ENCODE measurements at places on chromosomes 6 and 20.

GRCh38 chr6:16243055-16243454 is 4.7 kb downstream of the GMPR start:
- peak; percentile 22 for DNase-seq

DNA sequence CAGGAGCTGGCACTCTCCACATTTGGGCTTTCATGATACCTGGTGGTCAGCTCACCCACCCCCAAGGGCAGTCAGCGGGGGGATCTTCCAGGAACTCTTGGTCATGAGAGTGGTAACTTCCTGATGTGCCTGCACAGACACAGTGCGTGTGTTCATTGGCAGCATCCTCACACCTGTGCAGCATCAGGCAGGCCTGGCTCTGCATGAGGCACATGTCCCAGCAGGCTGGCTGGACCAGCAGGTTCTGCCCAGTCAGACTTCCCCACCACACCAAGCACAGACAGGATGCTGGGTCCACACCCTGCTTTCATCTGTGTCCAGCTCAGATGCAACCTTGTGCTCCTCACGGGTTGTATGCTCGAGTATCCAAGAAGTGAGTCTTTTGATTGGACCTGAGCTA is 15.7 kb upstream of the UNC93A start:
- no peak for DNase-seq

- DNase-seq, result no peak
Measured at GRCh38 chr6:127483399-127484055, 24.3 kb upstream of the KIAA0408 start.

GRCh38 chr6:127635091-127635490 is 58.1 kb downstream of the C6orf58 start:
- no peak for DNase-seq

- no peak for DNase-seq
Measured at GRCh38 chr6:110425816-110426215, 10.4 kb upstream of the DDO start.

DNA sequence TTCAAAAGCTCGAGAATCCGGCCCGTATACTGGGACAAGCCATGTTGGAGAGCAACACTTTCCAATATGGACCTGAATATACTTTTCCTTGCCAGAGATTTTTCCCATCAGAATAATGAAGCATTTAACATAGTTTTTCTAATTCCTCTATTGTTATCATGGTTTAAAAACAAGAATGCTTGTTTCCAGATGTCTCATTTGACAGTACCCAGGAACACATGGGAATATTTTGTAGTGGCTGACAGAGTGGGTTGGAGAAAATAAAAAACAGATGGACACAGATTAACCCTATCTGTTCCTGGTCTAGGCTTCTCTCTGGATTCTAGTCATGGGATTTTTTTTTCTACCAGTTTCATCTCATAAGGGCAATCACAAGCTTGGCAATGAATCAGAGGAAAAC is 164.8 kb upstream of the CEP162 start:
- DNase-seq, result no peak

GRCh38 chr20:37501940-37502339 is 19.1 kb upstream of the NNAT start:
- DNase-seq, result no peak

DNA sequence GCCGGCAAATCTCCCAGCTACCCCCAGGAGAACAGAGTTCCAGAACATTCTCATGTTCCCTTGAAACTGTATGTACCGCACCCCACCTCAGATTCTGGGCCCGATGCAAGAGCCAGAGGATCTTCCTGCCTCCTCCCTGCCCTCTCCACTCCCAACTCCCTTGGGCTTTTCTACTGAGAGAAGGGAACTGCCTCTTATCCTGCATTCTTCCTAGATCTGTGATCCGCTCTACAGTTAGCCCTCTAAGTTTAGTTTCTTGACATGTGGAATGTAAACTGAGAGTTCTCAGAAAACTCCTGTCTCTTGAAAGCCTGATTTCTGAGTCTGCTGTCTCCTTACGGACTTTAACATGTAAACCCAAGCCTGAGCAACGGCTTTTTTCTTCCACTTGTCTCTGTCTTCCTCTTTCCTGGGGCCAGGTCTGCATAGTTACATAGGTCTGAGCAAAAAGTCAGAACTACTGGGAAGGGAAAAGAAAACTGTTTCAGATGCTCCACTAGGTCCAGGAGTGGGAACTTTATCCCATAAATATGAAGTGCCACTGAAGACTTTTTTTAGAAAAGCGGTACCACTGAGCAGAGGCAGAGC is 86.5 kb upstream of the TNFAIP3 start:
- no peak for DNase-seq

DNA sequence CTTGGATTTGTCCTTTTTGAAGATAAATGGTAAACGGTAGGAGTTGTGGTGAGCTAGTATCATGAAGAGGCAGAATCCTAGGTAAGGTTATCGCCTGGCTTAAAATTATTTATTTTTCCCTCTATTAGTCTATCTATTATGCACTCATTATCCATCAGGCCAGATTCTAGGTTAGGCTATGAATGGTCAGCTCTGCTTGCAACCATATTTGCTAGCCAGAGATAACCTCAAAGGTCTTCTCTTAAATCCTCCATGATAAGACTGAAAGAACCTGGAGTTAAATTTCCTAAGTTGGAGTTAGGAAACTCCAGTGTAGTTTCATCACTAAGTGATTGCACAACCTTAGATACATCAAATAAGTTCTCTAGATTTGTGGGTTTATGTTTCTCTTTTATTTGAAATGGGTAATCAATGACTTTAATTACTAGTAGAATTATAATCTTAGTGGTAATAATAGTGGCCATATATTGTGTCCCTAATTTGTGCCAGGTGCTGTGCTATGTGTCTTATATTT is 302.1 kb upstream of the RUNX2 start:
- DNase-seq, result no peak

DNA sequence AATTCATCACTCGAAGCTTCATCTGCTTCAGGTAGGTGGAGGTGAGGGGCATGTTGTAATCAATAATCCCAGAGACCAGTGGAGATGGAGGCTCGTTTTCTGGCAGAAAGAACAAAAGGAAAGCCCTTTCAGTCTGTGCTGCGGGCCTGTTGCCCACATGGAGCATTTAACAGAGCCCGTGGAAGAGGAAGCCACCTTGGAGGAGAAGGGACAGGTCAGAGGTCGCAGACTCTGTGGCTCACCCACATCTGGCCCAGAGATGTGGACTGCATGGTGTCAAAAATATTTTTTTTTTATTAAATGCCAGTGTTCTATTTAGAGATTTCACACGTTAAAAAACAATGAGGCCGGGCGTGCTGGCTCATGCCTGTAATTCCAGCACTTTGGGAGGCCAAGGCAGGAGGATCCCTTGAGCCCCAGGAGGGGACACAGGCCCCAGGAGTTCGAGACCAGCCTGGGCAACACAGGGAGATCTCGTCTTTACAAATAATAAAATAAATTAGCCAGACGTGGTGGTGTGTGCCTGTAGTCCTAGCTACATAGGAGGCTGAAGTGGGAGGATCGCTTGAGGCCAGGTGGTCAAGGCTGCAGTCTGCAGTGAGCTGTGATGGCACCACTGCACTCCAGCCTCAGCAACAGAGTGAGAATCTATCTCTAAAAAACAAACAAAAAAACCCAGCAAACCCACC is 73.6 kb downstream of the NOL4L start:
- no peak for DNase-seq

DNA sequence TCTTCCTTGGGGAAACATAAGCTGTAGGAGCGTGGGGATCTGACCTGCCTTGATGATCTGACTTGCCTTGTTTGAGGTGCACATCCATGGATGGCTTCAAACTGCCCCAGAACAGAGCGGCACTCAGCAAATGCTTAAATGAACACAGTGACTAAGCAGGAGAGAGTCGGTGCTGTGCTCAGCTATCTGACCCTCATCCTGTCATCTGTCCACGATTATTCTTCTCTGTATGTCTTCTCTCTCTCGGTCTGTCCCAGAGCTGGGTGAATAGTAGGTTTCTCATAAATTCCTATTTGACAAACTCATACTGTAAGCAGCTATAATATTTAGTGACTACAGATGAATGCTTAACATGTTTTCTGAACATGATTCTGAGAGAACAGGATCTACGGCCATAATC is 37.3 kb downstream of the TRAM2 start:
- peak; percentile 91 for DNase-seq

DNA sequence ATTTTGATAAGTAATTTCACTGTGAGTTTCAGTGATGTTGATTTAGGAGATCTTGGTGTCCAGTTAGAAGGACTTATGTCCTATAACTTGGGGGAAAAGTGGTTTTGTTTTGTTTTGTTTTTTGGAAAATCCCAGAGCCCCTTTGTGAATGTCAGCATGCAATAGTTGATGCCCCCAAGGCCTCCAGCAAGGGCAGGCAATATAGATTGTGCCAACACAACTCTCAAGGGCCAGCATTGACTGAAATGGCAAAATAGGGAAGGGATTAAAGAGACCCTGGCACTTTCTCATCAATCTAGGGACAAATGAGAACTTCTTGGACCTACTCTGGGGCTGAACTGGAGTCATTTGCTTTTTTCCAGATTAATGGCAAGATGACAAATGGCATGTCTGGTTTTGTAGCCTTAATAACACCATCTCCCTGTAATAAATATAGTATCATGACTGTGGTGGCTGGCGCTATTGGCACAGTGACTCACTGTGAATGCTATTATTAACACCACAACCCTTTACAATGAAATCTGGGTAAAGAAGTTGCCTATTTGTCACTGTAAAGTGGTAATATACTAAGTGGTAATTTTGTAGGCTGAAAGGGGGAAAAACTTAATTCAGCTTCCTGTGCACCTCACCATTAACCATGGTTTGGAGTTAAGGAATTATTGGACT is 51.8 kb downstream of the ABRACL start:
- DNase-seq, result peak; percentile 1

GRCh38 chr6:36683656-36684446 is 5.3 kb downstream of the CDKN1A start:
- DNase-seq, result no peak

GRCh38 chr6:149443411-149444181 is 41.2 kb downstream of the ZC3H12D start:
- DNase-seq, result no peak

- no peak for DNase-seq
Measured at GRCh38 chr6:167748046-167748445, 78.7 kb upstream of the AFDN start.

DNA sequence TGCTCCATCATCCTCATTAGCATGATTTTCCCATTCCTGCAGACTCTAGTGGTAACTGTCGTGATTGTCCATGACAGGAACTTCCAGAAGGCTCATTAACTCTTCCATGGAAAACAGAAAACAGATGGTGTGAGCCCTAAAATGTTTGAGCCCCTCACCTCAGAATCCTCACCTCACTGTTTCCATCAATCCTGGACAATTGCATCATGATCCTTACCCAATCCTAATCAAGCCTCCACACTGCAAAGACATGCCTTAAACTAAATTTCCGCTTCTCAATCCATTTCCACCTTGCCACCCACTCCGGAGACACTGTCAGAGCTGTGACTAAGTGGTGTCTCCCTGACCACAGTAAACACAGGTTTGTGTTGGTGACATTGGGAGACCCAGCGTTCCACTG is 311.0 kb upstream of the JARID2 start:
- DNase-seq, result no peak

DNA sequence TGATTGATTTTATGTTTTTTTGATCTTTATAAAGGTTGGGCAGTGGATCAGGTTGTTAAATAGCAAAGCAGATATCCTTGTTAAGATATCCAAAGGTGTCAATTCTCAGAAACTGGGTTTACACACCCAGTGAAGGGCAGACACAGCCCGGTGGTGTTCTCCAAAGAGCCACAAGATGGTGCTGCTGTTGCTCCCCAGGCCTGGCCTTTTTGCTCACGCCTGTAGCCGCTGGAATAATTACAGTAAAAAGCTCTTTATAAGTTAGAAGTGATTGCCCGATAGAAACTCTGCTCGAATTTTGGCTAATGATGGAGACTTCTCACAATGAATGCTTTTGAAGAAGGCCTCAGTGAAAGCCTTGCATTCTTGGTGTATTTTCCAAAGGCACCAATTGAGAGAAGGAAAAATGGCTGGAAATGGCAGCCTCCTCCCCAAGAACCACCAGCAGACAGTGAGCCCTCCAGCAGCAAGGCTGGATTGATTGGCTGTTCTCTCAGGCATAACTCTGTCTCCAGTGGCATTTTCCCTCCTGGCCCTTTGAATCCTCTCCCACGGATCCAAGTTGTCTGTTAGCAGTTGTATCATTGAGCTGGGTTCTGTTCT is 120.5 kb upstream of the CHD6 start:
- DNase-seq, result no peak

GRCh38 chr6:166955865-166956443 is 396 bp downstream of the RNASET2 start:
- no peak for DNase-seq

- peak; percentile 9 for DNase-seq
Measured at GRCh38 chr6:131173680-131174079, 38.4 kb downstream of the AKAP7 start.

- DNase-seq, result no peak
Measured at GRCh38 chr6:135866445-135867123, 15.1 kb downstream of the PDE7B start.

DNA sequence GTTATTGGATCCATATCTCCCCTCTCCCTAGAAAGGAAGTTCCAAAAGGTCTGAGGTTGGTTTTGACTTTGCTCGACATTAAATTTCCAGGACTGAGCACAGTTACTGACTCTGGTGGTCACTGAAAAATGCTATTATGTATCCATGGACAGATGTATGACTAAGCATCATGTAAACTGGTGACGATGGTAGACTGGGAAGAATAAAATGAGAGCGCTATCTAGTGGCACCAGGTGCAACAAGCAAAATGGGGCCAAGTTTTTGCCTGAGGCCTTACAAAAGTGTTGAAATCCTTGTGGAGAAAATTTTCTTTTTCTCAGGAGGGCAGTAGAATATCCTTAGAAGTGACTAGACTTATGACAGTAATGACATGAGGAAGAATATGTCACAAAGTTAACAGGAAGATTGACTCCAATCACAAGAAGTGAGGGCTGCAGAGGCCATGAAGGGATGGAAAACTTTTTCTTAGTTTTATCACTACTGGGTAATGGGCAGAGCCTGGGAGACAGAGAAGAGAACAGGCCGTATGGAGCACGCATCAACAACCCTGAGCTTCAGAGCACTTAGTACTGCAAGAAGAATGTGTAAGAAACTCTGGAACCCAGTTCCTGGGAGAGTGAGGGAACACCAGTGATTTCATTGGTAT is 88.9 kb upstream of the ELOVL5 start:
- DNase-seq, result no peak

- DNase-seq, result no peak
Measured at GRCh38 chr20:46832555-46832954, 62.1 kb upstream of the EYA2 start.

- no peak for DNase-seq
Measured at GRCh38 chr6:40788661-40789655, 201.8 kb upstream of the LRFN2 start.

GRCh38 chr6:168624540-168624939 is 183.6 kb downstream of the SMOC2 start:
- DNase-seq, result no peak
